Stimulated activated CD8-positive, alpha-beta memory T cell treated with anti-CD3 and anti-CD28 coated beads, Interleukin-7, amount 100 ng/mL, for 48 hours (primary cell): ENCODE measurements at places on chromosomes 13 and 19.

- DNase-seq, result no peak
These were observed 11.3 kb downstream of the LILRB4 start for GRCh38 chr19:54674021-54674617.

GRCh38 chr19:11105014-11105636 lies 15.9 kb downstream of the LDLR start:
- no peak for DNase-seq

DNA sequence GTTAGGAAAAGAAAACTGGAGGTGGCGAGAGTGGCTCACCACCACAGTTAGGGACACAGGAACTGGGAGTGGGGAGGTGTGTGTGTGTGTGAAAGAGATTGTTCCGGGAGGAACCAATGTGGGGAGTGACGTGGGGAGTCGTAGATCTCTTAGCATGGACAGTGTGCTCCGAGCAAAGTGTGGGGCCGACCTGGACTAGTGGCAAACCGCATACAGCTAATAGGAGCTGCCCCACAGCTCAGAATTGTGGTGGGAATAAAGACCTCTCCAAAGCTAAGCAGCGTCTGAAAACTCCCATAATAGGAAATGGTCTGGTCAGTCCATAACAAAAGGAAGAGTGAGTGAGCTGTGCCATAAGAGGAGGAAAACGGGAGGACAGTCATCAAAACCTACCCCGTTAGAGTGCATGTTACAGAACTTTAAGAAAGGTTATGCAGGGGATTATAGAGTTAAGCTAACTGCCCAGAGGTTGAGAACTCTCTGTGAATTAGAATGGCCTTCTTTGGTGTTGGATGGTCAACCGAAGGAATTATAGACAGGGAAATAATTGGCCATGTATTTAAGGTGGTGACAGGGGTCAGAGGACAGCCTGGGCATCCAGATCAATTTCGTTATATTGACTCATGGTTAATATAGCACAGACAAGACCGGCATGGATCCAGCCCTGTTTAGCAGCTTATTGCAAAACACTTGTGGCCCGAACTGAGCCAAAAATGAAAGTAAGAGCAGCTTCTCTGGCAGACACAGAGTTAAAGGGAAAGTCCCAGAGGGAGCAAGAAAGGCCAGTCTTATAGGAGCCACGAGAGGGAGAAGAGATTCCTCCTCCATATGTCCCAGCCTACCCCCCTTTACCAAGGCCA lies 8.9 kb upstream of the SLC15A1 start:
- DNase-seq, result no peak

- no peak for DNase-seq
These were observed 368.3 kb downstream of the LMO7 start for GRCh38 chr13:76004416-76004815.

DNA sequence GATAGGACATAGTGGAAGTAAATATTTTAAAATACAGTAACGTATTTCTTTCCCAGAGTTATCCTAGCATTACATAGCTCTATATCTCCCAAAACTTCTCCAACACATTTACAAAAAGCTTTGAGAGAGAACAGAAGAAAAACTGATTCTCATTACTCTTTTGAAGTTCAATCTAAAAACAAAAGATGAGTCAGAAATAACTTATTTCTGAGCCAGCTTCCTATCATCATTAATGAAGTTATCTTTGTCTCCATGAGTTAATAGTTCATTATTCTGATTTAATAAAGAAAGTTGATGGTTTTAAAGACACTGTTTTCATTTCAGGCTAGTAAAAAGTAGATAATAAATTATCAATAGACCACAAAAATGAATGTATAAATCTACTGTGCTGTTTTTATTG lies 446.7 kb upstream of the SPRY2 start:
- no peak for DNase-seq
